Activated CD4-positive, alpha-beta T cell treated with anti-CD3 and anti-CD28 coated beads, Interleukin-10, Interleukin-2, amounts not matched to agents 100 ng/mL and 50 ng/mL, durations not matched to agents 16 hours and 8 hours (primary cell): ENCODE measurements at places on chromosomes 3 and 15.

DNA sequence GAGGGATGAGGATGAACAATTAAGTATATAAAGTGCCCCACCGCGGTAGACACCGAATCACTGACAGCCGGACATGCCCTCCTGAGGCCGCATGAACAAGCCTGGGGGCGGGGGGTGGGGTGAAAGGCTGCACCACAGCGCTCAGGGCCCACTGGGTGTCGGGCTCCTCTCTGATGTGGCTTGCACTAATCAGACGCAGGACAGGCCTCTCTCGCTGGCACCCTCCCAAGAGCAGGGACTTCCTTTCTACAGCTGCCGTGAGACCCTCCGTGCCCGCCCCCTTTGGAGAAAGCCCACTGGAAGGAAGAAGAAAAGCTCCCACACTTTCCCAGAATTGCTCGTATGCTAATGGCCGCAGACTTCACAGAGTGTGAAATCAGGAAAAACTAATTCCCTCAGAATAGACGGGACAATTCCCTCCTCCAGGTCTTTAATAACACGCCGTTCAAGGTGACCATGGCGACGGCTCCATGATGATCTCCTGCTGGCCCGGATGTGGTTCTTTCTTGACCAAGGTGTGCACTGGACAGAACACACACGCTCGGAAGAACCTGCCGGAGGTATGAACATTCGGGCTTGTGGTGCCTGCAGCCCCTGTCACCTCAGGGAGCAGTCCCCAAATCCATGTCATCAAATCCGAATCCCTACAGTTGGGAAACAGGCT lies 32.0 kb downstream of the IQSEC1 start:
- no peak for DNase-seq

DNA sequence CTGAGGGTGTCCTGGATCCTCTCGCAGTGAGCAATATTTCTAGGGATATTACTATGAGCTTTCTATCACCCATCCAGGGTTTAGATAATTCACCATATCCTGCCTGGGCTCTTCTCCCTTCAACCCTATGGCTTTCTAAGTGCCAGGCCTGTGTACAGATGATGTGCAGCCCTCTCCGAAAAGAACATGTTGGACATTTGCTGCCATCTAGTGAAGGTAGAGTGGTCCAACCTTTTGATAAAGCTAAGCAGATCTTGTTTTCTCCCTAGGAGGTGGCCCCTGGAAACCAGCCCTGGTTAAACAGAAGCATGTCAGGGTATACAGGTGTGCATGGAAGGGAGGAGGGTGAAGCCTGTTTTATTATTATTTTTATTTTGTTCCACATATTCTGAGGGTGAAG lies 27.9 kb upstream of the SCN10A start:
- peak; percentile 30 for DNase-seq

DNA sequence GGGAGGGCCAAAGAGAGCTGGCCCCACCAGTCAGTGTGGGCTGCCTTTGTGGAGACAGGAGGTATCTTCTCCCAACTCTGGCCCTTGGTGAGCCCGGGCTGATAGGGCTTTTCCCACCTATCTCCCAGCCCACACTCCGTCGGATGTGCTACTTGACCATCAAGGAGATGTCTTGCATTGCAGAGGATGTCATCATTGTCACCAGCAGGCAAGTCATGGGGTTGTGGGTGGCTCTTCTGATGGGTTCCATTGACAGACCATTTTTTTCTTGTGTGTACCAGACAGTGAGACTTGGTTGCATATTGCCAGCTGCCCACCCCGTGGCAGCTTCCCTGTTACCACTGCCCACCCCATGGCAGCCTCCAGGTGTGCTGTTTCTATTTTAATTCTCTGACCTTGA lies 3.3 kb downstream of the COPG1 start:
- no peak for DNase-seq

DNA sequence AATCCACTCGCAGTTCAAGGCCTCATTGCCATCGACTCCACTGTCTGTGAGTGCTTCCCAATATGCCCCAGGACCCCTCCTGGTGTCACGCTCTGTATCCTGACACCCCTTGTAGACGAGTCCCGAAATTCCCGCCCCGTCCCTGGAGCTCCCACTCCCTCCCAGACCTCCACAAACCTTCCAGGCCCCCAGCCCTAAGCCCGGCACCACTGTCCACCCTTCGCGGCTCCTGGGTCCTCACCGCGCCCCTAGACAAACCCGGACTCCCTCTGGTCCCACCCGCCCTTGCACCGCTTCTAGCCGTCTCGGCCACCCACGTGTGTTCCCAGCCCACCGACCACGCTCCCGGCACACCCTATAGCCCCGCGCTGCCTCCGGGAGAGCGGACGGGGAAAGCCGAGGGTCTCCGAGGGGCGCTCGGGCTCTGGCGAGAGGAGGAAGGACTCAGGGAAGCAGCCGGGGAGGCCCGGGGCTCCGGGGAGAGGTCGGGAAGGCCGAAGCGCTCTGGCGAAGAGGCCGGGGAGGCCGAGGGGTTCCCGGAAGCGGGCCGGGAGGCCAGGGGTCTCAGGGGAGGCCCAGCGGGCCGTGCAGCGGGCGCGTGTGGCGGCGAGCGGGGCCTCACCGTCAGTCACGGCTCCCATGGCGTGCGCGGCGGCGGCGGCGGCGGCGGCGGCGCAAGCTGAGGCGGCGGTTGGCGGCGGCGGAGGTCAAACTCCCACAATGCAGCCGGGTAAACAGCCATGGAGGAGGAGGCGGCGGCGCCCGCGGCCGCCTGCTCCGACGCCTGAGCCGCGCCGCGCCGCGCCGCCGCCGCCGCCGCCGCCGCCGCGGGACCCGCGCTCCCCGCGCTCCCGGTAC lies at the start of the genes ATXN7 and THOC7:
Gene ATXN7 (plus strand): TSS at position 718 of the 858 bp plus-strand sequence. CDS start 48,732 bp downstream, outside the sequence.
Gene THOC7 (minus strand): TSS at position 656 of the 858 bp plus-strand sequence. CDS start 15 bp downstream, at position 641.
- peak; percentile 75 for DNase-seq

DNA sequence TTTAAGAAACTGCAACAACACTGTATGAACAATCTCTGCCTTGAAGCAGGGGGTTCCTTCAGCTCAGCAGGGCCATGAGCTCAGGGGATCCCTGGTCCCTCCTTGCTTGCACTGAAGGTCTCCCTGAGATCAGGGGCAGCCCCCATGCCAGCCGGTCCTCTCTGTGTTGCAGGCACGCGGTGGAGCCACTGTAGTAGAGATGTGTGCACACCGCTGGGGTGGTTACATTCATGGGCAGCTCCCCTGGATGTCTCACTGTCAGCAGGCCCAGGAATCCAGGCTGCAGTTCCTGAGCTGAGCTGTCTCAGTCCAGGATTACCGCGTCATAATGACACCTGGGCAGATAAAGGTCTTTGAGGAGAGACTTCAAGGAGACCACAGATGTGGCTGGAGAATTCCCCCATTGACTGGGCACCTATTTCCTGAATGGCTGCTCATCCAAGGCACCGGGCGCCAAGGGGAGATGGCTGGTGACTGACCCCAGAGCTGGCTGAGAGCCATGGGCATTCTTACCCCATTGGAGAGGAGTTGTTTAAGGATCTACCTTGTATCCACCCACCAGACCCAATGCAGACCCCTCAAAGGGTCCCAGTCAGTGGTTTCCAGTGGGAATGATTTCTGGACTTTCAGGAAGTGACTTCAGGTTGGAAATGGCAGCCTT lies 10.4 kb upstream of the KLF13 start:
- no peak for DNase-seq

DNA sequence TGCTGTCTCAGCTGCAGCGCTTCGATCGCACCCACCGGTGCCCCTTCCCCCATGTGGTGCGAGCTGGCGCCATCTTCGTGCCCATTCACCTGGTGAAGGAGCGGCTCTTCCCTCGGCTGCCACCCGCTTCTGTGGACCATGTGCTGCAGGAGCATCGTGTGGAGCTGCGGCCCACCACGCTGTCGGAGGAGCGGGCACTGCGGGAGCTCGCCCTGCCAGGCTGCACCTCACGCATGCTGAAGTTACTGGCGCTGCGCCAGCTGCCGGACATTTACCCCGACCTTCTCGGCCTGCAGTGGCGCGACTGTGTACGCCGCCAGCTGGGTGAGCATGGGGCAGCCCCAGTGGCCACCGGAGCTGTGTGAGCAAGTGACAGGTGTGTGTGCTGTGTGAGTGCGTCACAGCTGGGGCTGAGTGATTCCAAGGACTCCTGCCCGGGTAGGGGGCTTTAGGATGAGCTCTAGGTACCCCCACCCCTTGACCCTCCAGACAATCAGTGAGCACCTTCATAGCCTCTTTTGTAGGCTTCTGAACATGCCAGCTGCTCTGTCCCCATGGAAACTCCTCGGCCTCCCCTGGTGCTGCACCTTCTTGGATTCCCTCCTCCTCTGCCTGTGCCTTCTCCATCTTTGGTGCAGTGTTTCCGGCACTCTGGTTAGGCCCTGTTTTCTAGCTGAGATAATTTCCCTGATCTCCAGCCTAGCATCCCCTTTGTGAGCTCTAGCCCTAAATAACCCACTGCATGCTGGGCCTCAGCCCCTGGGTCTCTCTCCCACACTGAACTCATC lies 7.0 kb downstream of the C15orf39 start:
- no peak for DNase-seq

DNA sequence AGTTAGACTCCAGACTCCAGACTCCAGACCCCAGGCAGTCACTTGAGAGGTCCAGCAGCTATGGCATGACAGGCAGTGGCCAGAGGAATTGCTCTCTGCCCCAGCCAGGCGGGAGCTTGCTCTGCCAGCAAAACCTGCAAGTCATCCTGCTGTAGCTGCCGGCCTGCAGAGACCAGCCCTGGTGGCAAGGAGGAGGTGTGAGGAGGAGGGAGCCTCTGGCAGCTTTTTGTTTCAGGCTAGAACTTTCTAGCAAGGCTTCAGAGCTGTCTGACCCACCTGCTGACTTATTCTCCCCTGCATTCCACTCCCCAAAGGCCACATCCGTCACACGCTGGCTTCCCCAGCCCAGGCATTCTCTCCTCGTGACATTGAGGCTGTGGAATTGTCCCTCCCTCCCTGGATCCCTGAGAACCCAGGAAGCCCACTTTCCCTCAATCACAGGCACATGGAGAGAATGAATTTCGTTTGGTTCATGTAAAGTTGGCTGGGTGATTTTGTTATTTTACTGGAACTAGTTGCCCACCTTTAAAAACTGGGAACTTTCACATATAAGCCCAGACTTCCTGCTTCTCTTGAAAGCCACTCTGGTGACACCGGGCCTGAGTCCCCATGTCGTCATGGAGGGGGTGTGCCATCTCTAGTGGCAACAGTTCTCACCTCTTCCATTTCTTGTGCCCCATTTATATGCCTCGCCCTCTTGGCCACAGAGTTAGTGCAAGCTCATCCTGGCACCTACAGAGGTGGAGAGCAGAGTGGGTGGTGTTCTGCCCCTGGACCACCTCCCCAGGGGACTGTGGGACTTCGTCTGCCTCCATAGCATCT lies 82.7 kb downstream of the ABHD5 start:
- DNase-seq = no peak
